ENCODE measurements at places on chromosomes 2 and 18.

DNA sequence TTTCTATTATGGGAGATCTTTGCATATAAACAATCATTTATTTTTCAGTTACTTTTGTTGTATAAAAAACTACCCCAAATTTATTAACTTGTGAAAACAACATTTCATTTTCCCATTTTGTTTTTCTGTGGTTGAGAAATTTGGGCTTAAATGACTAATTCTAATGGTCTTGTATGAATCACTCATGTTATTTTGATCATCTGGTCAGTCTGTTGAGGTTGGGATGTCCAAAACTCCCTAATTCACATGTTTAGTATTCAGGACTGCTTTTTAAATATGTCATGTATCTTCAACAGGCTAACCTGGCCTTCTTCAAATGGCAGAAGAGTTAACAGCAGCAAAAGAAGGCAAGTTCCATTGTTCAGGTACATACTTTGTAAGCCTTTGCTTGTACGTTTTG lies 788.1 kb downstream of the TRIB2 start:
- DNase-seq = no peak

GRCh38 chr2:7984693-7985353 lies 697.0 kb upstream of the ID2 start:
- no peak for DNase-seq

- no peak for DNase-seq
These were observed 17.3 kb upstream of the MALT1 start for GRCh38 chr18:58653814-58654509.

DNA sequence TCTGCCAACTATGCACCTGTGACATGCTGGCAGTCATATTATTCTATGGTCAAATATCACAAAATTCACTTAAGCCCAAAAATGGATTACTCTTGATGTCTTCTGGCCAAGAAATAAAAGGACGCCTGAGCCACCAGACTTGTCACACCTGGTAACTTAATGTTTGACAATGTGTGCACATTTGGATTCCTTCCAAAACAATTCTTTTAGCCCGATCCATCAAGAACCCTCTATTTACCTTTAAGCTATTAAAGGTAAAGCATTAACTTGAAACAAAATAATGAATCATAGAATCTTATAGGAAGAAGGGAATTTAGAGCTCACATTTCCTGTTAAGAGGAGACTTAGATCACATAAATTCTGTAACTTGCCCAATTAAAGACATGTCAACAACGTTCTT lies 46.5 kb upstream of the NFU1 start:
- DNase-seq = no peak

DNA sequence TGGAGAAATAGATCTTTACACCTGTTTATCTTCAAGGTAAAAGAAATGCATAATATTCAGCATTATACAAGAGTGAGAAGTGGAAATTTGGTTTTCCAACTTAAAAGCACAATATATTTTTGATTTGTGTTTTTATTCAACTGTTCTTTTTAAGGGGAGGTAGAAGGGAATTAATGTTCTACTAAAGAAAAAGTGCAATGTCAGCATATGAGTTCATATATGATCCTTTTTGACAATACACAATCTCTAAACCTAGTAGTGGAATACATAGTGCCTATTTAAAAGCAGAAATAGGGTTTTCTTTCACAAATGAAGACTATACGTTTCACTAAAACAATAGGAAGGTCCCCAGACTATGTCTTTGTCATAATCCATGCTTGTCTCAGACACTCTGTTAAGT lies 63.2 kb upstream of the ATP5MC3 start:
- DNase-seq = no peak

GRCh38 chr18:57882465-57882864 lies 79.3 kb upstream of the ATP8B1 start:
- no peak for DNase-seq

DNA sequence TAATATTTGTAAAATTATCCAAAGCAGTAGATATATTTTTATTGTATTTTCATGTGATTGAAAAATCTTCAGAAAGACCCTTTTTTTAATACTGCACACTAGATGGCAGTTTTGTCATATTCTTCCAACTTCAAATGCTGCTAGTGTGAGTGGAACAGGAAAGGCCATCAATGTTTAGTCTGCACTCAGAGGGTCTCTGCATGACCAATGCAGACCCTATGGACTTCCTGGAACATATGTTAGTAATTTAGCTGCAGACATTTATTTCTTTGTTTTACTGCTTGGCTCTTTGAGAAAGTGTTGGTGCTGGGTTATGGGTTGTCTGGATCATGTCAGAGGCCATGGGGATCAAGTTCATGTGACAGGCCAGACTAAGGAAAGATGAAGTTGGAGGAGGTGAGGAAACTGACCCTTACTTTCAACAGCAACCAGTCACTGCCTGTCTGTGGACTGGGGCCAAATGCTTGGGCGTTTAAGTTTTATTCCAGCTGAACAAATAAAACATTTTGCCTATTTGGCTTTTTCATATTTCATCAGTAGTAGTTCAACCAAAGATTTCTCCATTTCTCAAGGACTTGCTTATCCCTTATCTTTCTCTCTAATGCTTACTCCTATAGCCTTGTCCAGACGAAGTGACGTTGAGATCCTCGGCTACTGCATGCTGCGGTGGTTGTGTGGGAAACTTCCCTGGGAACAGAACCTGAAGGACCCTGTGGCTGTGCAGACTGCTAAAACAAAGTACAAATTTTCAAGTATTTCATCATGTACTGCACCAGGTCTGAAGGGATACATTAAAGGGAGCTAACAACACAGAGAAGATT lies 84.8 kb downstream of the VRK2 start:
- DNase-seq = no peak

DNA sequence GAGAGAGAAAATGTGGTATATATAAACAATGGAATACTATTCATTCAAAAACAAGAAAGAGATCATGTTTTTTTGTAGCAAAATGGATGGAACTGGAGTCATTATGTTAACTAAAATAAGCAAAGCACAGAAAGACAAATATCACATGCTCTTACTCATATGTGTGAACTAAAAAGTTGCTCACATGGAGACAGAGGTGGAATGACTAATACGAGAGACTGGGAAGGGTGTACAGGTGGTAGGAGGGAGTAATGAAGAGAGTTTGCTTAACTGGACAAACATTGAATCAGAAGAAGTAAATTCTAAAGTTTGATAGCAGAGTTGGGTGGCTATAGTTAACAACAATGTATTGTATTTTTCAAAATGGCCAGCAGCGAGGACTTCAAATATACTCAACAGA lies 1080.7 kb upstream of the CHAC2 start:
- no peak for DNase-seq

DNA sequence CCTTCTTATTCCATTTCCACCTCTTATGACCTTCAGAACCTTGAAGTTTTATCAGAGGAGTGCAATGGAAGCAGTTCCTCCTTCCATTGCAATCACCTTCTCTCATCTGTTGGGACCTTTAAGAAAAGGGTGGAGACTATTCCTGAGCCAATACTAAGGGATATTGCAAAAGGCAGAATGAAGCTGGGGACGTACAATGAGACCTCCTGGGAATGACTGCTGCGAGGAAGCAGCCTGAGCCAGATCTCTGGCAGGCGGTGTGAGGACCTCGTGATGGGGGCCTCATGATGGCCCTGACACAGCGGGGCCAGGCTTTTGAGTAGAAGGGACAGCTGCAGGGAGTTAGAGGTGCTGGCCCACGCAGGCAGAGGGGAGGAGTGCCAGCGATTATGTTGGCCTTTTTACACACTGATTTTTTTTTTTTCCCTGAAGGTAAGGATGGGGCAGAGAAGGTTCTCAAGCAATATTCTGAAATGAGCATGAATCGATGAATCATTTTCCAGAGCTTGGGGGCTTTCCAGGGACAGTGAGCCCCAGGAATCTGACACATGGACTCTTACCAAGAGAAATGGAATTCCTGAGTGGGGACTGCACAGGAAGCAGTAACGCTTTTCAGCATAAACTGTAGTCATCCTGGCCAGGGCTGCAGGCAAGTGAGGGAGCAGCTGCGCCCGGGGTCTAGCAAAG lies 40.0 kb upstream of the LAPTM4A start:
- no peak for DNase-seq

DNA sequence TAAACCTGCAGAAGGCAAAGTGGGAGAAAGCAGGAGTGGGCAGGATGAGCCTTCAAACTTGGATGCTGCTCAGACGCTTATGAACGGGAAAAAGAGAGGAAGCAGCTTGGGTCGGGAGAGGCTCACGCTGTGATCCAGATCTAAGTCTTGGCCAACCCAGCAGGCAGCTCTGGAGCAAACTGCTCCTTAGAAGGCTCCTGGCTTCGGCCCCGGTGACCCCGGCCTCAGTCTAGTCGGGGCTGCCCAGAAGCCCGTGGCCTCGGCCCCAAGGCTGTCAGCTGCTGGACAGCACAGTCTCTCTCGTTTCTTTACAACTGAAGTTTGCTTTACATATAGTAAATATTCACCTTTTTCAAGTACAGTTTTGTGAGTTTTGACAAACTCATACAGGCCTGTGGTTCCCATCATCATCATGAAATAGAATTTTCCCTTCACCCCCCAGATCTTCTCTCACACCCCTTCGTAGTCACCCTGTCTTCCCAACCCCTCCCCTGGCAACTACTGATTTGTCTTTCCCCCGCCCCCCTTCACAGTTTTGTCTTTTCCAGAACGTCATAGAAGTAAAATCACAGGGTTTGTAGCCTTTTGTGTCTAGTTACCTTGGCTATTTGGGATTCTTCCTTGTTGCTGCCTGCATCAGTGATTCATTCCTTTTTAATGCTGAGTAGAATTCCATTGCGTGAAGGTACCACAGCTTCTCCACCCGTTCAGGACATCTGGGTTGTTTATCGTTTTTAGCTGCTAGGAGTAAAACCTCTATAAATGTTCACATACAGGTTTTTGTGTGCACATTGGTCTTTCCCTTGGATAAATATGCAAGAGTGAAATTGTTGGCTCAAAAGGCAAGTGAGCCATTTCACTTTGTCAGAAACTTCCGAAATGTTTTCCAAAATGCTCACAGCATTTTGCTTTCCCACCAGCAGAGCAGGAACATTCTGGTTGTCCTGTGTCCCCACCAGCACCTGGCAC lies 35.1 kb downstream of the MYO7B start:
- DNase-seq = no peak

DNA sequence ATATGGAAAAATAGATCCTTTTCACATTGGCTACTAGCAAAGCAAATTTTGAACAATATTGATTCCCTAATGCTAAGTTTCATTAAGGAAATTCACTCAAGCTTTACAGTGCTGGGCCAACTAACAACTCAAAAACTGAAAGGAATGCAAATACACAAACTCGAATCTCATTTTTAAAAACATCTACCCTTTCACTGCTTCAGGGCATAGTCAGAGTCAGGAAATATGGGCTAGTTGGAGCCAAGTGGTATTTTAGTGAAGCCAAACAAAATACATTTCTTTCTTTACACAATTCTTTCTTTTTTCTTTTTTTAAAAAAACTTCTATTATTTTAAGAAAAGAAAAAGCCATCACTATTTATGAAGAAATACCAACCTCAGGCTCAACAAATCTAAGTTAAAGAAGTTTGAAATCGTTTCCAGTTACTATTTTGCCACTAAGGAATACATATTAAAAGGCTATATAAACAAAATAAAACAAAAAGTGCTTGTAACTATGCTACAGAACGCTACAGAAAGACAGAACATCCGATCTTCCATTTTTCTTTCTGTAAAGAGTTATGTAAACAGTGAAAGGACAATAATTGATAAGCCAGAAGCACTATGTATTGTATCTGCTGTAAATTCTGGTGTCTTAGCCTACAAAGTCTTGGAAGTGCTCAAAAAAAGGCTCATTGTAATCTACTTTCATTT lies 113.6 kb upstream of the STK17B start:
- no peak for DNase-seq

DNA sequence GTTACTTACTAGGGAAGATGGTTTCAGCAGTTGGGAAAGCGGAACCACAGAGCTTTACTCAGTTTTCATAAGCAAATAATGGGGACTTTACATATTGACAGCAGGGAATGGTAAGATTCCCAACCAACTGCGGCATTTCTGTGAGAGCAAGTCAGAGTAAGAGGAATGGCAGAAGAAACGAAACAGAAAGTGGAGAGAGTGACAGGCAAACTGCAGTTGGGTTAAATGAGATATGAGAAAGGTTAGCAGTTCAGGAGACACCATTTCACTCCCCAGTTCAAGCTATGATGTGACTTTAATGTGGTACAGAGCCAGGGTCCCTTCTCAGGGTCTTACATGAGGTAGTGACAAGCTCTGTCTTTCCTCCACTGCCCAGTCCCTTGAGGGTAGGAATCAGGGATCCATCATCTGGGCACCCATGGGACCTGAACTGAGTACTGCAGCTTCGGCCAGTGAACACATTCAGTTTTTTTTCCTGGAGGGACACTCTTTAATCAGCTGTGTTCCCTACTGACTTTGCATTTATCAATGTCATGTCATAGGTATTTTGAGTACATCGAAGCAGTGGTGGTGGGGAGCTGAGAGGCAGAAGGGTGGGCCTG lies 33.0 kb upstream of the GREB1 start:
- DNase-seq = no peak

- DNase-seq = no peak
These were observed 3.4 kb upstream of the SPATS2L start for GRCh38 chr2:200302940-200303727.

All from T follicular helper cell (primary cell).